ENCODE measurements at places on chromosomes 11 and 22. TPM values are rescaled to one million over a fixed set of nuclear protein-coding genes. Genes with fewer than 3 reads are reported as not detected.

The PSMD13 gene
- total RNA-seq, result 182 TPM

DNA sequence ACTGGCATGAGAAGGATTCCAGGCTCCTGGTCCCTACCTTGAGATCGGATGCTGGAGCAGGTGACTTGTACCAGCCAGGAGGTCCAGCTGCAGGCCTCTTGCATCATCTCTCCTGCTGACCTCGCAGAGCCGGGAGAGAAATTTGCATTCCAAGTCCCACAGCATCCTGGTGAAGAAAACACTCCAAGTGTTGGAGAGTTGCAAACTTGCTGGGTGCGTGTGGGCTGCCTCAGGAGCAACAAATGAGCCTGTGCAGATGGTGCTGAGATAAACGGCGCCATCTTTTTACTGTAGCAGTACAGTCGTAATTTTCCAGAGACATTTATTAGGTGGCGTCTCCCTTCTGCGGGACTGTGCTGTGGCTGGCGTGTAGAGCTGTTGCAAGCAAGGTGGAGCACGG, 32.1 kb upstream of the ZBTB16 start:
- no peak for DNase-seq

DNA sequence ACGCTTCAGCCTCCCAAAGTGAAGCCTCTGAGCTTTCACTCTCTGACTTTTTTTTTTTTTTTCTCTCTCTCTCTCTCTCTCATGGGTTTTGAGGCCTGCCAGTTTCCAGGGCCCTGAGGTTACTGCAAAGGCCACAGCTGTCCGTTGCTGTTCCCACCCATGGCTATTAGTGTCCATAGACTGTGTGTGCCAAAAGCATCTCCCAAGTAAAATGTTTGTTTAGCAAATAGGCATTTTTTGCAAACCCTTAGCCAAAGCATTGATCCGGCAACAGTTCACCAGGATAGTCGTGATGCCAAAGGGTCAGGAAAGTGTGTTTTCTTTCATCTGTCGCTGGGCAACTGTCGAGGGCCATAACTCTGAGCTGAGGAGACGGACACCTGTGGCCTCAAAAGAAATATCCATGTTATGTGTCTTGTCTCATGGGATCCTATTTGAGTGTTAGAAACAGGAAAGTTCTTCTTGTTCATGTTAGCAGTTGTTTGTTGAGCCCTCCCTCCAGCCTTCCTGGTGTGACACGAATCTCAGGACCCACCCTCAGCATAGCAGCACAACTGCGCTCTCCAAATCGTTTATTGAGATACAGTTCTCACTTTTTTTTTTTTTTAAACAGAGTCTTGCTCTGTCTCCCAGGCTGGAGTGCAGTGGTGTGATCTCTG, 18.4 kb downstream of the FADS2 start:
- DNase-seq, result no peak

DNA sequence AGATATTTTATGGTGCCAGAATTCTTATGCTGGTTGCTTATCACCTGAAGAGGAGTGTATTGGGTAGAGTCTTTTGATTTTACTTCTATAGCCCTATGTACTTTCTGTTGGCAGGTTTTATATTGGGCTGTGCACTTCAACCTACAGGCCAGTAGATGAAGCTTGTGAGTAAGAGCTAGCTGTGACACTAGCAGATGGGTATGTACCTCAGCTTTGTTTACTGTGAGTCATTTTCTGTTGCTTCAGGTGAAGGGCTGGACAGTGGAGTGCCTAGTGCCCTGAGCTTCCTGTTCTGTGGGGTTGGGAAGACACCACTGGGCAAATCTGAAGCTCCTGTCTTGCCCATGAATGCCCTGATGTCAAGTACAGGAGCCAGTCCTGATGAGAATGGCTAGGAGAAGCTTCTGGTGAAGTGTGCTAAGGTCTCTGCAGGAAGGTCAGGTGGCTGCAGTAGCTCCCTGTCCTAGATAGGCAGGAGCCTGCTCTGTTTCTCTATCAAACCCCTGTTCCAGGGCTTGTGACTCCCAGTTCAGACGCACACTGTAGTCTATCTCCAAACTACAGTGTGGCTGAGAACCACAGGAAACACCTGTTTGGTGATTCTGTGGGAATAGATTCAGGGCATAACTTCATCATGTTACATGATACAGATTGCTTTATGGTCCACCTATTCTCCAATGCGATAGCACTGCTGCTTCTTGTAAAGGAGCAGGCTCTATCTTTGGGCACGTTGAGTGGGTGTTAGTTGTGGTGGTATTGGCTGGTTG, 755.7 kb downstream of the KCNA4 start:
- DNase-seq, result no peak

- no peak for DNase-seq
Measured at GRCh38 chr22:48895831-48896765, 931.6 kb downstream of the BRD1 start.

DNA sequence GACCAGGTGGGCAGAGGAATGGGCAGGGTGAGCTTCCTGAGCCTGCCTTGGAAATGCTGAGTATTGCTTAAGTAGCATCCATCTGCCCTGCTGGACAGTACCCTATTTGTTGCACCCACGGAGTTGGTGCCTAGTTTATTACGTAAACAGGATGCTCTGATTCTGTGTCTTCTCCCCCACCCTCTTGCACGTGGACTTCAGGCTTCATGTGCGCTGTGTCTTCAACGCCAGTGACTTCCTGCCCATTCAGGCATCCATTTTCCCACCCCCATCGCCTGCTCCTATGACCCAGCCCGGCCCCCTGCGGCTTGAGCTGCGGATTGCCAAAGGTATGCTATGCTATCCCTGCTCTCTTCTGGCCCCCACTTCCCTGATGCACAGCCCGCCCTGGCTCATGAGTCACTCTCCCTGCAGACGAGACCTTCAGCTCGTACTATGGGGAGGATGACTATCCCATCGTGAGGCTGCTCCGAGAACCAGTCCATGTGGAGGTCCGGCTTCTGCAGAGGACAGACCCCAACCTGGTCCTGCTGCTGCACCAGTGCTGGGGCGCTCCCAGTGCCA, 5.7 kb downstream of the ZP1 start:
- DNase-seq, result no peak

DNA sequence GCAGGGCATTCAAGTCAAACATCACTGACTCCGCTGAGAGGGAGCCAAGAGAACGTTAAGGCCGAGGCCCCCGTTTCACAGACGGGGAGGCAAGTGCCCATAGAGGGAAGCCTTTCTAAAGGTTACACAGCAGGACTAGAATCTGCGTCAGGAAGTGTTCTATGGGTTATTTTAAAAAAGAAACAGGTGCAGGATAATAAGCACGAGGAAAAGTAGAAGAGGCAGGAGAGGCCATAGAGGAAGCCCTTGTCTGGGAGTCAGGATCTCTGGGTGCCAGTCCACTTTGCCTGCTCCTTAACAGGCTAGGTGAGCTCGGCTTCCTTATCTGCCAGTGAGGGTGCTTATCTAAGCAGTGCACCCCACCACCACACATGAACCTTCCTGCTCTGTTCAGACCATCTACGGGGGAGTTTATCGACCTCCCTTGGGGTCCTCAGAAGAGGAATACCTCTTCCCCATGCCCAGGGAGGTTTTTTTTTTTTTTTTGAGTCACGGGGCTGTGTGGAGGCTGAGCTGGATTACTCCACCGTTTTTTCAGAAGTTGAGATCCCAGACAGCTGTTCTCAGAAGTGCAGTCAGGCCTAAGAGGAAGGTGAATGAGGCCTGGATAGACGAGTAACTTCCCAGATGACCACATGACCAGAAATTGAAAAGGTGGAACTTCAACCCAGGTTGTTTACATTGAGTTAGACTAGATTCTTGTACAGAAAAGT, 1.2 kb upstream of the FCHSD2 start:
- DNase-seq, result no peak

- DNase-seq, result no peak
Measured at GRCh38 chr11:35546317-35546716, 20.9 kb upstream of the PAMR1 start.

DNA sequence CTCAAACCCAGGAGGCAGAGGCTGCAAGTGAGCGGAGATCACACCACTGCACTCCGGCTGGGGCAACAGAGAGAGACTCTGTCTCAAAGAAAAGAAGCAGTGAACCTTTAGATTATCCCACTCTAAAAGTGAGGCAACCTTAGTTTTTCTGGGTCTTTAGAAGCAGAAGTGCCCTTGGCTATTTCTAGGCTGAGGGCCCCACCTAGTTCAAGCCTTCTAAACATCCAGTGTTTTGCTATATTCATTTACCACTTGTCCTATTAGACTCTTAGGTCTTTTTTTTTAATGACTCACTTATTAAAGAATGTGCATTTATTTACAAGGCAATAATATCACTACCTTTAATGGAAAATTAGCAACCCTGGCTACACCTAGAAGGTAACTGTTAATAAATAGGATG, 16.7 kb upstream of the EHF start:
- DNase-seq, result no peak

The AIP gene
- 43.2 TPM for total RNA-seq

The OR51G2 gene
- not detected for total RNA-seq

The SUSD2 gene
- 0.23 TPM for total RNA-seq

The USH1C gene
- total RNA-seq, result not detected

The HINFP gene
- total RNA-seq, result 13.0 TPM

The KDM4E gene
- total RNA-seq, result not detected

DNA sequence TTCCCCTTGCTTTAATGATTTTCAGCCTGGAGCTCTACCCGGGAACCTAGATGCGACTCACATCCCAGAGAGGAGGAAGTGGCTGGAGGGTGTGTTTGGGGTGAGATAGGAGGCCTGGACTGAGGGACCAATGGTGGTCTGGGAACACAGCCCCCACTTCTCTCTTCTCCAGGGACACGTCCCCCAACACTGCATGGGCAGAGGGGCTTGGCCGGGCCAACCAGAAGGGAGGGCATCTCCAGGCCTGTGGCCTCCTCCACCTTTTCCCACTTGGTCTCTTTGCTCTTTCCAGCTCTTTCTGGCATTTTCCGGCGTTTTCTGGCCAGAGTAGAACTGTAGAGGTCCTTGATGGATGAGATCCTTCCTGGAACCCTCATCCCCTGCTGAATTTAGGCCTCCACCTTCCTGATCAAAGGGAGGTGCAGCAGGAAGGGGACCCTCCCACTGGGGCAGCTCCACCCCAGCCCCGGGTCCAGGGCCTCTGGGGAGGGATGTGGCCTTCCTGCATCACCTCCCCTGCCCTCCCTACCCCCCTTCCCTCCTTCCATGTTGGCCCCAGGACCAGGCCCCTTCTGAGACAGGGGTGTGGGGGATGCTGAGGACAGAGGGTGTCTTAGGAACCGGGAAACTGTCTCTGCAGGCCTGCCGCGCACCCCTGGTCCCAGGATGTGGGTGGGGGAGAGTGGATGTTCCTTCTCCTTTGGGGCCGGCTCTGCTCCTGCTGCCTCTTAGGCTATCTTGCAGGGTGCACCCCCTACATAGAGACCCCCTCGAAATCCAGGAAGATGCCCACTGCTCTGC, 24.4 kb downstream of the MRGPRG start:
- DNase-seq, result no peak

DNA sequence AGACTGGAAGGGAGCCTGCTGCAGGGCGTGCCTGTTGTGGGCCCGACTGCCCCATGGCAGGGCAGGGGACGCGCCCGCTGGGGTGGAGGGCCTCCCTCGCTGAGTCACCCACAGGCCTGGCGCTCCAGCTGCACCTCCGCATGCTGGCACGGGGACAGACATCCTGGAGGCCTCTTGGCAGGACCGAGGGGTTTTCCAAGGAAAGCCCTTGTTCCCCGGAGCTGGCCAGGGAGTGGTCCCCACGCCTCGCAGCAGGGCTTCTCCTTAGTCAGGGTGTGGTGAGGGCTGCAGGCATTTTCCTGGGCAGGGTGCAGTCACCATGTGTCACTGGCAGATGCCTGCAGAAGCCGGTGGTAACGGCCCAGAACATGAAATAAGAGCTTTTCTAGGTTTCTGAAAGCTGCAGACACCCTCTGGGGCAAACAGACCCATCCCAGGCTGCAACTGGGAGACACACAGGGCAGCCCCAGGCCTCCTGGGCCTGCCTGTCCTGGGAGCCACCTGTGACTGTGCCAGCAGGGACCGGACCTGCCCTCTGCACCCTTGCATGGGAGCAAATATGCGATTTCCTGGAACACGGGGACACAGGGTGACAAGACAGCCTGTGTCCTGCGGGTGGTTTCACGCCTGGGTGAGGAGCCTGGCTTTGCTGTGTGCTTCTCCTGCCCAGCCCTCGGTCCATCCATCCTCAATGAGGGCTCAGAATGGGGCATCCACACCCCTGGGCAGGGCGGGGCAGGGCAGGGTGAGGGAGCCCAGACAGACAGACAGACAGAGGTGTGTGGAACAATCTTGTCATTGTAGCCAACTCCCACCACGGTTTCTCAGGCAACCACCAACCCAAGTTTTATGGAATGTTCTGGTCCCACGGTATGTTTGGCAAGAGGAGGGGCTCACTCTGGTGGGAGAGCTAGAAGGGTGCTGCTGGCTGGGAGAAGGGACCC, 43.2 kb upstream of the FADD start:
- no peak for DNase-seq

GRCh38 chr11:122668562-122669090, 13.1 kb downstream of the UBASH3B start:
- DNase-seq, result no peak

The OR8D4 gene
- not detected for total RNA-seq

GRCh38 chr11:44531636-44532035, 33.8 kb upstream of the CD82 start:
- DNase-seq, result no peak

GRCh38 chr11:35180317-35181233, 41.6 kb downstream of the CD44 start:
- DNase-seq, result no peak

The SPI1 gene
- not detected for total RNA-seq

GRCh38 chr22:27930331-27931060, 11.4 kb upstream of the PITPNB start:
- no peak for DNase-seq

DNA sequence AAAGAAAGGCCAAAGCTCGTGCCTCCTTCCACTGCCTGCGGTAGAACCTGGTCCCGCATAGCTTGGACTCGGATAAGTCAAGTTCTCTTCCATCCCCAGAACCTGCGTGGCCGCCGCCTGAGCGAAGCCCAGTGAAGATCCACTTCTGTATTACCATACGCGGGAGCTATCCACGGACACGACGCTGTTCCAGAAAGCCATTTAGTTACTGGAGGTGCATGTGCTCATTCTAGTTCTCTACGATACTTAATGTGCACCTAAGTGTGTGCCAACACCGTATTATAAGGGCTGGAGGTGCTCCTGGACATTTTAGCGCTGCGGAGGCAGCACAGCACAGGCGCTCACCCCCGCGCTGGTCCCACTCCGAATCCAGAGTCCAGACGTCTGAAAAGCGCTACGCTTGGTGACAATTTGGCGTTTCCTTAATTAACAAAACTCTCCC, 1.4 kb downstream of the WT1 start:
- no peak for DNase-seq
